ENCODE measurements at places on chromosomes 3 and 15.

DNA sequence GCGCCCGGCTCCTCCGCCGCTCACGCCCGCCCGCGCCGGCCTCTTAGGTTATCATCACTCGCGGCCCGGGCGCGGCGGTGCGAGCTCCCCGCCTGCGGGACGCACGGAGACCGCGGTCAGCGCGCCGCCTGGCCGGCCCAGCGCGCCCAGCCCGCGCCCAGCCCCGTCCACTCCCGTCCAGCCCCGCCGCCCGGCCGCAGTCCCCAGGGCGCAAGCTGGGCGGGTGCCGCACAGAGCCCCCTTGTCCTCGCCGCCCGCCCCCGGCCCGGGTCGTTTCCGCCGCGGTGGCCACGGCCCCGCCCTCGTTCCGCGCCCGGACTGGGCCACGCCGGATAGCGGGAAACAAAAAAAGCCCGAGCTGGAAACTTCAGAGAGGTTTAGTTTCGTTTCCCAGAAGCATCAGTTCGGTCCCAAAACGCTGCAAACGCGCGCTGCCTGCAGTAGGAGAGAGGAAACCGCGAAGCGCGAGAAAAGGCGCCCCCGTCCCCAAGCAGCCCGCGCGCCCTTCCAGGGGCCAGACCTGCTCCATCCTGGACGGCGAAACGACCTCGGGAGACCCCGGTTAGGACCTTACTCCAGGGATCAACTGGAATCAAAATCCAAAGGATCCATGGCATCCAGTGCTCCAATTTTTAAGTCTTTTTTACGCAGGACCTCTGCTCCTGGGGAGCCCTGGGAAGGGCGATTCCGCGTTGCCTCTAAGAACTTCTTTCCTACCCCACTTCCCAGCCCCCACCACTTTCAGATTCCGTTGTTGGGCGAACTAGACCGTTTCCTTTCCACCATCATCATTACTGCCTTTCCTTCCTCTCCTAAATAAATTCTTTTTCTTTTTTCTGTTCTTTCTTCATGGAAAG lies at the start of gene ATP10A:
Gene ATP10A, minus strand, starts transcription at position 217 of the 857 bp plus-strand sequence. CDS start 231 bp downstream, outside the sequence.
- DNase-seq: peak; percentile 71

DNA sequence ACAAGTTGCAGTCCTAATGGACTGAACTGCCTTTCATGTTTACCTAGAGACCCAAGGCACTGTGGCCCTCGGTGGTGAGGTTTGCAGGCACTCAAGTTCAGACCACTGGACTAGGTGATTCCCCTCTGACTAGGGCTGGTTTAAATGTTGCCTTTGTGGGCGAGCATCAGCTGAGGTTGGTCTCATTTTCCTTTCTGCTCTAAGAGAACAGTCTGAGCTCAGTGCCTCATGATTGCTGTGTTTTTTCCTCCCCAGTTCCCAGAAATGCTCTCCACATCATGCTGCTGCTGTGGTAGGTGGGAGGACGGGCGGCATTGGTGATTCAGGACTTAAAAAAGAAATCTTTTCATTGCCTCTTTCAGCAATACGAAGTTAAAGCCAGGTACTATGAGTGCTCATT lies 237.2 kb downstream of the MBNL1 start:
- peak; percentile 97 for DNase-seq

GRCh38 chr3:141840737-141841544 lies 35.5 kb upstream of the ATP1B3 start:
- DNase-seq: no peak

DNA sequence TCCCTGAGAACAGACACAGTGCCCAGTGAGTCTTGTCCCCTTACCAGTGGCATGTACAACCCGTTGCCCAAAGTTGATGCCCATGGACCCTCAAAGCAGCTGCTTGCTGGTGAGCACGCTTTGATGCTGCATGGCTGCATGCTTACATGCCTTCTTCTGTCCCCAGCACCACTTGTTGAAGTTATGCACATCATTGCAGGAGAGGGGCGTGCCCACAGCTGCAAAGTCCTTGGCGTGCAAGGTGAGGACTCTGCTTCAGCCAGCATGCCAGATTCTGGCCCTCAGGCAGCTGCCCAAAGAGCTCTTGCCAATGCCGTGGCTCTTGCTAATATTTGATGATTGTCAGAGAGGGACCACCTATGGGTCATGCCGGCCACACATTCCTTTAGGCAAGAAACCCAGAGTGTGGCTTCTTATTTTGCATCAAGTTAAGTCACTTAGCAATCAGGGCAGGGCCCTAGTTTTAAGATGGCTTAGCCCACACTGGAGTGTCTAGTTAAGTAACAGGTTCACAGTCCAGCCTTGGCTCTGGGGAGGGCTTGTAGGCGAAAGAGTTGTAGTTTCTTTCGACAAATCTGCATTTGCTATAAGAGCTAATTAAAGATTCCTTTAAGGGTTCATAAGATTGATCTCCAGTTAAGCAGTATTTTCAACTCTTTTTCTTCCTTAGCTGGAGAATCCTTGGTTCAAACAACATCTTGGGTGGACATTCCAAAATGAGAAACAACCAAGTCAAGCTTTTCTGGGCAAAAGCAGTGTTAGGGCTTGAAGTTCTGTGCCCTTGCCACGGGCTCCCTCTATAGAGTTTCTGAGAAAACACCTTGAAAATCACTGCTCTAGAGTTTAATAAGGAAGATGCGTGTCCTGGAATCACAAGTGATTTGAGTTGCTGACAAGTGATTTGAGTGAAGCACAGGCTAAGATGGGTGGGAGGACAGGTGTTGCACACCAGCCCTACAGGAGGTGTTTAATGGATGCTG lies 128.6 kb downstream of the SLCO3A1 start:
- DNase-seq: no peak

- DNase-seq: peak; percentile 75
Measured at GRCh38 chr3:137970914-137971831, 38.8 kb upstream of the CLDN18 start.

- no peak for DNase-seq
Measured at GRCh38 chr3:142216321-142216720, 9.1 kb downstream of the GK5 start.

DNA sequence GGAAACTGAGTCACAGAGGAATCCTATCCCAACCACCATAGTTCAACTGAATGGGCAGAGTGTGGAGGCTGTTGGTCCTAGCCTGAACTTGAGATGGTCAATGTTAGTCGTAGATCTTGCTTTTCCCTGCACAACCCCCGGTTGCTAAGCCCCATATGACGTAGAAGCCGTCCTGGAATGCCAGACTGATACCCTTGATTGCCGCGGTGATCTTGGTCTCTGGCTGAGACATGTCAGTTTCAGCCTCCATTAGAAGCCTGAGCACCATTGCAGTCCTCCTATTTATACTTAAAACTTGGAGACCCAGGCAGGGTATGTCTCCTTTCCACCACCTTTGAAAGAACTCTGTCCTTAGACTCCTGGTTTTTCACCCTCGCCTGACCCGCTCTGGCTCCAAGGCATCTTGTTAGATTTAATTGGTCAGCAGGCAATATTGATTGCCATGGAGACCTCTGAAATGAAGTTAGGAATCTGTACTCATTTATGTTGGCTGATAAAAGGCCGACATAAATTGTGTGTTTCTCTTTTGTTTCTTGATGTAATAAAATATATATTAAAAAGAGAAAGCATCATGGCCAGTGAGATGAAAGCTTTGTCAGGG lies 53.4 kb downstream of the RPLP1 start:
- DNase-seq: no peak

GRCh38 chr3:188972310-188972709 lies 199.5 kb upstream of the TPRG1 start:
- no peak for DNase-seq

- DNase-seq: no peak
Measured at GRCh38 chr3:184659797-184660301, 52.0 kb downstream of the MAGEF1 start.

GRCh38 chr15:101063891-101064794 lies 145.0 kb downstream of the LRRK1 start:
- DNase-seq: no peak

DNA sequence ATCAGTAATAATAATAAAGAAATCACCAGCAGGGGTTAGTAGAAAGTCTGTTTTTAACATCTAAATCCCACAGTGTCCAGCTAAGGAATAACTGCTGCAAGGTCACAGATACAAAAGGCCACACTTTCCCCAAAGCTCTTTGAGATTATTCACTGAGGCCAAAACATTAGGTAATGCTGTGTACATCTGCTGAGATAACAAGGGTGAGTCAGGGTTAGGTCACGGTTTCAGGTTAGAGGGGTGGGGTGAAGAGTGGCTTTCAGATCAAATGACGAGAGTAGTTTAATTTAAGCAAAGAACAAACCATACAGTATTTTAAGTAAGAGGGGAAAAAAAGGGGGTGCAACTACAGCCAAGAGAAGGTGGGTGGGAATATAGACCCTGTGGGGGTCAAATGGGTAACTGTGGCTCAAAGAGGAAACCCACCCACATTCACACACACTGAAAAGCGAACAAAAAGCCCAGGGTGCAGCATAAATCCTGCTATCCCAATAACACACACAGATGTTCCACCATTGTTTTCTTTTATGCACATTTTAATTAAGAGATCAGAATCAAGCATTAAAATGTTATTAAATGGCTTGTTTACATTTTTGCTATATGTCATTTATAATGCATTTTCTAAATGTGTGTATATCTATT lies 412.9 kb downstream of the TIGIT start:
- no peak for DNase-seq

DNA sequence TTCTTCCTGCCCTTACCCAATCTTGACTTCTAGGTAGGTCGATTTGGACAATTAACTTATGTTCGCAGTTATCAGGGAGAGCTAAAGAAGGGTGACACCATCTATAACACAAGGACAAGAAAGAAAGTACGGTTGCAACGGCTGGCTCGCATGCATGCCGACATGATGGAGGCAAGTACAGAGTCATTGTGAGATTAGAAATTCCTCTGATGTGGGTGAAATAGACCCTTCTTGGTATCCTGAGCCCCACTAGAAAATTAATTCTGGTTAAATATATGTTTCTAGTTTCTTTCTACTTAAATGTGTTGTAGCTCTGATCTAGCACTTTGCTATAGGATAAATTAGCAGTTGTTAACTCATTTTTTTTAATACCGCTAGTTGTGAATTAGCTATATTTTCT lies 13.6 kb downstream of the LXN start:
- DNase-seq: no peak

DNA sequence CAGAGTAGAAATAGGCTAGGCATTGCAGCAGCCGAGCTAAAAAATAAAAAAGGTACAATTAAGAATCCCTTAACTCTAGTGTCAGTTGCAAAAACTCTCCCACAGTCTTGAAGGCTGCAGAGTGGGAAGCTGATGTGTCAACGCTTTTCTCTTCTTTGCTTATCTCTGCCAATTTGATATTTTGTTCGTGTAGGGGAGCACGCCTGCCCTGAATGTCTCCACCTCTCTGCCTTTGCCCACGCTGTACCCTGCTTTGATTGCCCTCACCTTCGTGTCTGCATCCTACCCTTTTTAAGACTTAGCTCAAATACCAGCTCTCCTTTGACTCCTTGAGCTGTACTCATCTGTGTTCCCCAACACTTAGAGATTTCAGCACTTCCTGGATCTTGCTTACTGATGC lies 155.4 kb upstream of the CADPS start:
- no peak for DNase-seq

GRCh38 chr15:82805994-82806406 lies at the start of gene FSD2:
TSS of gene FSD2 (minus strand) at chr15:82806069. CDS start at chr15:82787390, 18,679 bp downstream.
- no peak for DNase-seq

DNA sequence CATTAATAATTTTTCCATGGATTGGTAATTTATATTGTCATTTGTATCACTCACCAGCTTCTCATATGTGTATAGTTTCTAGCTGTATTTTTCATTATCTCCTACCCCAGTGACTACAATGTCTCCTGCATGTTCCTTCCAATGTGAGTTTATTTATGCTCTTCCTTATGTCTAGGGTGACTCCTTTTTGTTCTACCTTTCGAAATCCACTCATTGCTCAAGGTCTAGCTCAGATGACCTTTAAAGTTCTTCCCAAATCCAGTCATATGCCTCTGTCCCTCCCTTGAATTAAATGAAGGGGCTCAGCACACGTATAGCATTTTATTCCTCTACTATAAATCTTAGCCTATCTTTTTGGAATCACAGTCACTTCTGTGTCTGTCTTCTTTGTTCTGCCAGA lies 53.0 kb downstream of the TMEM45A start:
- DNase-seq: peak; percentile 27

GRCh38 chr3:47491777-47492176 lies 16.0 kb upstream of the SCAP start:
- DNase-seq: no peak

GRCh38 chr3:43892526-43892925 lies 201.8 kb downstream of the ABHD5 start:
- DNase-seq: no peak

GRCh38 chr15:98738689-98739401 lies 90.5 kb downstream of the IGF1R start:
- no peak for DNase-seq

DNA sequence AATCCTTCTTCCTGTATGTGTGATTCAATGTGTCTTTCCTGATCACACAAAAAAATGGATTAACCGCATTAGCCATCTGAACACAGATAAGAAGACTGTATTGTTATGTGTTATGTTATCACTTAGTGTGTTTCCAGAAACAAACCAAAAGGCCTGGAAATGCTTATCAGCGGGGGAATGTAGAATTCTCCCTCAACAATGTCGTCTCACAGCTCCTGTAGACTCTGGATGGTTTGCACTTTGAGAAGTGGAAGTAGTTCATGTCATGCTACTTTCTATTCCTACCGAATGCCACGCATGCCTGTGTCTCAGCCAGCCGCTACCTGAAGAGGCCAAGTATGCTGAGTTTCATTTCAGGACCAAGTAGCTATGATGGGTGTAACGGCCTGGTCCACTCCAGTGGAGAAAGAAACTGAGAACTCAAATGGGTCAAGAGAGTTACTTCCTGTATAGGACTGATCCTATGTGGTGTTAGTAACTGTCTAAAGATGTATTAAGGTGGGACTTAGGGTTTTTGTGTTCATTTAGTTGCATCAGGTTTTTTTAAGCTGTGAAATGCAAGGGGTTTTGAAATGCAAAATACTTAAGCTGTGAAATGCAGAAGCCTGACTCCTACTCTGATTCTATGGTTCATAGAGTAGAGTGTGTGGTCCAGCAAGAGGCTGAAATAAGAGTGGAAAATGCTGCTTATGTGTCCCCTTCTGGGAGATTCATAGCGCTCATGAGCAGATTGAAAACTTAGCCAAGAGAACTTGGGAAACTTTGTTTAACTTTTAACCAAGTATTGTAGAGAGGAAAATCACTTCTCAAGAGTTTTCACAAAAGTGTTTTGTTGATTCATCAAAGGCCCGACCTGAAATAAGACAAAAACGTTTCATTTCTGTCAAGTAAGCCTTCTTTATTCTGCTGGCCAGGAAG lies 118.5 kb upstream of the LMOD3 start:
- no peak for DNase-seq

GRCh38 chr15:84914909-84915605 lies 30.6 kb downstream of the SLC28A1 start:
- DNase-seq: peak; percentile 46

DNA sequence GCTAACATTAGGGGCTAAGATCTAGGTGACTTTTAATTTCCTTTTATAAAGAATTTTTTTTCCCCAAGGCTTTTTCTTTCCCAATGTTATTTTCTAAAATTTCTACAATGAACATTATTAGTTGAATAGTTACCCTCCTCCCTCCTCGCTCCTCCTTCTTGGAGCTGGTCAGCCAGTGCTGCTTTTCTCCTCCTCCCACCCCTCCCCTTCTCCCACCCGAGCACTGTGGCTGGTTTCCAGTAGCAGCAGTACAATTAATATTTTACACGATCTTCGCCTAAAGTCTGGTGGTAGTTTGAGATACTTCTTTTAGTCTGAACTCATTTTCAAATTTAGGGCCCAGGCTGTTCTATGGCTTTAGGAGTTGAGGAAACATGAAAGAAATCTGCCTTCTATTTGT lies 41.6 kb downstream of the EEFSEC start:
- DNase-seq: no peak

All from inflammatory macrophage treated with lipopolysaccharide for 1 hour (primary cell).